ENCODE measurements at places on chromosomes 2 and 18. TPM values are rescaled to one million over a fixed set of nuclear protein-coding genes. Genes with fewer than 3 reads are reported as not detected.

DNA sequence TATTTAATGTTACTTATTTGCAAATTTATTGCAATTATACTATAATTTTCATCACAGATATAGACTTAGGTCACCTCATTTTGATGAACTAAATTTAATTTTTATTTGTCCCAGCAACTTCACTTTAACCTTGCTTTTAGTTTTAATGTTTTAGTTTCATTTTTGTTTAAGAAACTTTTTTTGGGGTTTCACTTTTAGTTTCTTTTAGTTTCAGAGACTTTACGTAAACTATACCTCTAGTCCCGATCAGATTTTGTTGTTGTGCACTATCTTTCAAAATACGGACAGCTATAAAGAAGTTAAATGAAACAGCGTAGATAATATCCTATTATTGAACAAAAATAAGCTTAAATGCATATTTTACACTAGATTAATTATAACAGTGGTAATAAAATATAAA, 460.5 kb downstream of the ERBB4 start:
- no peaks in the 10 kb centered on the region for H3K4me1 ChIP-seq
- no peaks in the 10 kb centered on the region for H3K27me3 ChIP-seq
- H3K36me3 ChIP-seq = no peaks in the 10 kb centered on the region
- no peak for DNase-seq

GRCh38 chr18:26677957-26678356, 129.6 kb upstream of the KCTD1 start:
- no peak for DNase-seq
- H3K4me1 ChIP-seq = no peaks in the 10 kb centered on the region
- no peak overlapping the region for H3K27ac ChIP-seq
- H3K36me3 ChIP-seq = no peaks in the 10 kb centered on the region
- no peaks in the 10 kb centered on the region for H3K27me3 ChIP-seq
- no peak overlapping the region for H3K4me3 ChIP-seq

GPR55 gene
- total RNA-seq = 2.1 TPM

UGT1A3 gene
- total RNA-seq = 2.6 TPM
